ENCODE measurements at places on chromosomes 3 and 15.

DNA sequence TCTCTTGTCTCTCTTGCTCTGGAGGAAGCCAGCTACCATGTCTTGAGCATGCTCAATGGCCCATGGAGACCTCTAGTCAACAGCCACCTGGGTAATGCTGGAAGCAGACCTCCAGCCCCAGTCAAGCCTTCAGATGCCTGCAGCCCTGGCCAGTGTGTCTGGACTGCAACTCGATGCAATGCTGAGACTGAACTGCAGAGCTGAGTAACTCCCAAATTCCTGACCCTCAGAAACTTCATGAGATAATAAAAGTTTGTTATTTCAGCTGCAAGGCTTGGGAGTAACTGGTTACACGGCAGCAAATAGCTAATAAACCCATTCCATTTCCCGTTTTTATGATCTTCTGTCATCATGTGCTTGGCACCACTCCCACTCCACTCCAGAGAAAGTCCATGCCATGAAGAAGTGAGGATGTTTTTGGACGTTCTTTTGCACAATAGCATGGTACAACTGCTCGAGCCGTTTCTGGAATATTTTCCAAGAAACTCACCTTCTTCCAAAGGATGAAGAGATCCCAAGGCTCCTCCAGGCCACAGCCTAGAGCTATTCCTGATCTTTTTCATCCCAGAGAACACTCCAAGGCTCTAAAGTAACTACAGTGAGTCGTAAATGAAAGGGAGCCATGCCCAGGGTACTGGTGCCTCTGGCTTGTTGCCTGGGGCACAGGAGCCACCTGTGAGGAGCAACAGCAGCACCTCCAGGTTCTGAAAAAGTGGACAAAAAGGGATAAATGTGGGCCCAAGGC, 72.0 kb upstream of the KLF13 start:
- DNase-seq: no peak

DNA sequence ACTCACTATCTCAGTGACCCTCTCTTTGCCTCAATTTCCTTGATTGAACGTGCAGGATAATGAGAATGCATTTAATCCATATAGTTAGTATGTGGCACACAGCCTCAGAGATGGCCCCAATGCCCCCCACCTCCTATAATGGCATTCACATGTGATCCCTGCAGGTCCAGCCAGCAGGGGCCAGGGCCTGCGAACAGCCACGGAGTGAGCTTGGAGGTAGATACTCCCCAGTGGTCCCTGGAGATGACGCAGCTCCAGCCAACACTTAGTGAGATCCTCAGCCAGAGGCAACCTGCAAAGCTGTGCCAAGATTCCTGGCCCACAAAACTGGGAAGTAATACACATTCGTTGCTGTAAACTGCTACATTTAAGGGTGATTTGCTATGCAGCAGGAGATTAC, 184.9 kb upstream of the NSMCE3 start:
- no peak for DNase-seq

DNA sequence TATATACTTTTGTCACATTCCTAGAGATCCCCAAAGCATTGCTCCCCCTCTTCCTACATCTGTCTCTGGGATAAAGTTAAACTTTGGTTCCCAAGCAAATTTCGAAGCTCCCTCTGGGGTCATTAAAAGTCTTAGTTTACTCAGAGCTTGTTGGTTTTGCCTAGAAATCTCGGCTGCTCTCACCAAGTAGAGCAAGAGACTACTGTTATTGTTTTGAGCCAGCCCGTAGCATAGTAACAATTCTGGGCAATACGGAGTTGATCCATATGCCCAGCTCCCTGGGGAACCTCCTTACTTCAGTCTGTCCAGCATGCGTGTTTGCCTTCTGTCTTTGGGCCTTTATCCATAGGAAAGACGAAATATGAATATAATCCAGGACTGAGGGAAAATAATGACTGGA, 10.0 kb upstream of the P3H2 start:
- DNase-seq: no peak

DNA sequence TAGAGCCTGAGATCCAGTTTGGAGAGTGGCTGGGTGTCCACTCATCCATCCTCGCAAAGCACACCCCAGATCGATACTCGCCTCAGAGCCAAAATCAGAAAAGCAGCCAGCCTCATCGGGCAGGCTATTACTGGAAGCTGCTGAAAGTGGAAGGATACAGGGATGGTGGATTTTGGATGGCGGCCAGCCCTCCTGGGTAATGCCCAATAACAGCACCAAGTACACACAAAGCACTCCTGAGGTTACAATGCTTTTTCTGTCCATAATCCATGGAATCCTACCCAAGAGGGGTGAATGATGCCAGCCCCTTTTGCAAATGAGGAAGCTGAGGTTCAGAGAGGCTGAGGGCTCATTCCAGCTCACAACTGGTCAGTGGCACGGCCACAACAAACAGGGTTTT, 93.1 kb upstream of the SLC6A11 start:
- no peak for DNase-seq

DNA sequence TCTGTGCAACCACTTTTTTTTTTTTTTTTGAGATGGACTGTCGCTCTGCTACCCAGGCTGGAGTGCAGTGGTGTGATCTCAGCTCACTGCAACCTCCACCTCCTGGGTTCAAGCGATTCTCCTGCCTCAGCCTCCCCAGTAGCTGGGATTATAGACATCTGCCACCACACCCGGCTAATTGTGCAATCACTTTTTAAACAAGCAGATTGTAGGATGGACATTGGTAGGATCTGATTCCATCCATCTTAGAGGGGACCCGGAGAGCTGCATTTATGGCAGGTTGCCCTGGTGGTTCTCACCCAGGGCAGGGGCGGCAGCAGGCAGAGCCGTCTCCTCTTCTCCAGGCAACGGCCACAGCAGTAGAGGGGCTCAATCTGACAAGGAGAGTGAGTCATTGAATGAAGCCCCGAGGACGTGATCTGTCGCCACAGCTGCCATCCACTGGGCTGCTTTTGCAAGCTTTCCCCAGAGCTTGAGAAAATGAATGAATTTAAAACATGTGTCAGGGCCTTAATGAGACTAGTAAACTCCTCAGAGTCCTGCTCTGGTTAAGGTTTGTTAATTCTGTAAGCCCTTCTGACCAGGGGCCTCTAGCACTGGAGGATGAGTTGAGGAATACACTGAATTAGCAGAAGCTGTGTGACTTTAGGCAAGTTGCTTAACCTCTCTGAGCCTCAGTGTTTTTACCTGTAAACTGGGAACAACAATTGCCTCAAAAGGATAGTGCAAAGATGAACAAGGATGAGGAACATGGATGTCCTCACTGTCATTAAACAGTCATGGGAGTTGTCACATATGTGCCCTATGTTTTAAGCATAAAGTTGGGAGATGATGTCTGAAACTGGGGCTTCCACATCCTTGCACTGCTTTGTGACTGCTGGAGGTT, 129.1 kb downstream of the ASB7 start:
- no peak for DNase-seq

DNA sequence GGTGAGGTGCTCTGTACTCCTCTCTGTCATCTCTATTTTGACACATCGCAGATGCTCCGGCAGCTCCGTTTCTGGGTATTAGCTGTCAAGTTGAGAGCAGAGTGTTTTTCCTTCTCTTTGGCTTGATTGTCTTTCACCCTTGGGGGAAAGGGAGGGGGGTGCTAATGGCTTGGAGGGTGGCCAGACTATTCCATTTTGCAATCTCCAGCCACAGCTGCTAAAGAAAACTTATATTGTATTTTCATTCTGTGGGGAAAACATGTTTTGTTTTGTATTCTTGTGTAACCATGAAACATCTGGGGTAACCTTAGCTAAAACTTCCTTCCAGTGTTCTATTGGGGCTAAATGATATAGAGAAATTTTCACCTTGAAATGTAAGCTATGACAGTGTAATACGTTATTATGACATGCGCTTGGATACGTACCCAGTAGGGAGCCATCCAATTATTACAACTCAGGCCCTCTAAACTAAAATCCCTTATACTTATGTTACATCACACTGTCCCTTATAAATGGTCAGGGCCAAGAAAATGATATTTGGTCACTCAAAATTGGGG, 14.0 kb upstream of the LARP6 start:
- no peak for DNase-seq

All from activated gamma-delta T cell (primary cell).